ENCODE measurements at places on chromosomes 12 and 14.

DNA sequence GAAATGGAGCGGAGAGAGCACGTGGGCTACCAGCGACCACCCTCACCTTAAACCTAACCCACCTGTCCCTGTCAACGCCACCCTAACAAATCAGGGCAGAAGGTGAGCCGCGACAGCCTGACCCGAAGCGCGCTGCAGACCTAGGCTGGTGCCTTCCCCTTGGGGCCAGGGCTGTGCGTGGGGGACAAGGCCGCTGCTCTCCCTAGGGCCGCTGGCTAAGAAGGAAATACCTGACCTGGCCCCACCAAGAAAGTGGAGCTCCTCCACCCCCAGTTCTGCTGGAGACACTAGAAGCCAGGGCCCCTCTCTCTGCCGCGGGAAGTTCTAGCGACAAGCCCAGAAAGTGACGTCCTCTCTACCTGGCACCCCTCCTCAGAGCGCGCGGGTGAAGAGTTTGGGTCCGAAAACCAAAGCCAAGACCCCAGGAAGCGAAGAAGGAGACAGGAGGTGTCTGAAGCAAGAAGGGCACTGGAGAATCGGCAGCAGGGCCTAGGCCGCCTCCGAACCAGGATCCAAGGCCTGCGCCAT lies 7.5 kb downstream of the SIX1 start:
- no peak for DNase-seq

GRCh38 chr12:100951756-100952155 lies 157.2 kb downstream of the ANO4 start:
- no peak for DNase-seq

GRCh38 chr12:112234303-112234702 lies 108.9 kb downstream of the TRAFD1 start:
- DNase-seq: no peak

- DNase-seq: no peak
Measured at GRCh38 chr12:1360441-1361210, 233.8 kb downstream of the FBXL14 start.

DNA sequence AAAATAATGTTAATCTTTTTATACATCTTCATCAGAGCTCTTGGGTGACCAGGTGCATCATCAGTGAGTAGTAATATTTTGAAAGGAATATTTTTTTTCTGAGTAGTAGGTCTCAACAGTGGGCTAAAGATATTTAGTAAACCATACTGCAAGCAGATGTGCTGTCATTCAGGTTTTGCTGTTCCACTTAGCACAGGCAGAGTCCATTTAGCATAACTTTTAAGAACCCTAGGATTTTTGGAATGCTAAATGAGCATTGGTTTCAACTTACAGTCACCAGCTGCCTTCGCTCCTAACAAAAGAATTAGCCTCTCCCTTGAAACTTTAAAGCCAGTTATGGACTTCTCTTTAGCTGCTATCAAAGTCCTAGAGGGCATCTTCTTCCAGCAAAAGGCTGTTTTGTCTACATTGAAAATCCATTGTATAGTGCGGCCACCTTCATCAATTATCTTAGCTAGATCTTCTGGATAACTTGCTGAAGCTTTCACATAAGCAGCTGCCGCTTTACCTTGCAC lies 24.6 kb downstream of the RIMKLB start:
- no peak for DNase-seq

DNA sequence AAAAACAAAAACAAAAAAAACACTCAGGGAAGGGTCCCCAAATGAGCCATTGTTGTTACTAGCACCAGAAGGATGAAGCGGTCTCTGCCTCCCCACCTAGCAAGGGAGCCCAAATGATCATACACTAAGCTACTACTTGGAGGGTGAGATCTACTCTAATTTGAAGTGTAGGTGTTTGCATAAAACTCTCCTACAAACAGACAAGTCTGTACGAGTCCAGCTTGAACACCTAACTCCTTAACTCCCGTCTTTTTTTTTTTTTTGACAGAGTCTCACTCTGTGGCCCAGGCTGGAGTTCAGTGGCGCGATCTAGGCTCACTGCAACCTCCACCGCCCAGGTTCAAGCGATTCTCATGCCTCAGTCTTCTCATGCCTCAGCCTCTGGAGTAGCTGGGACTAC lies 132.6 kb downstream of the PPM1H start:
- no peak for DNase-seq

GRCh38 chr14:67856827-67857226 lies 37.2 kb downstream of the RAD51B start:
- no peak for DNase-seq

DNA sequence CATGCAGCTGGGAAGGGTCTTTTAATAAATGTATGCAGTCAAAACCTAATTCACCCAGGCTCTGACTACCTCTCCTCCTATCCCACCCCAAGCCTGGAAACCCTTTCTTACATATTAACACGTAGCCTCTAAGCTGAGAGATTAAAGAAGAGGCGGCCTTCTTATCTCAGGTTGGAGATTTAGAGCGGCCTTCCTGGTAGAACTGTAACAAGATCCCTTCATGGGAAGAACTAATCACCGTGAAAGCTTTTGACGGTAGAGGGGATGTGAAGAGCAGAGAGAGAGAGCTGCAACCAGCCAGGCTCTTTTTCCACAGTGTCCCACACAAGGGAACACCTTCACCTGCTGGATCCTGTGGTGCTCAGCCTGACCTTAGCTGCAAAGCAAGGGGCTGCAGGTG lies 367.4 kb downstream of the MED13L start:
- DNase-seq: no peak

DNA sequence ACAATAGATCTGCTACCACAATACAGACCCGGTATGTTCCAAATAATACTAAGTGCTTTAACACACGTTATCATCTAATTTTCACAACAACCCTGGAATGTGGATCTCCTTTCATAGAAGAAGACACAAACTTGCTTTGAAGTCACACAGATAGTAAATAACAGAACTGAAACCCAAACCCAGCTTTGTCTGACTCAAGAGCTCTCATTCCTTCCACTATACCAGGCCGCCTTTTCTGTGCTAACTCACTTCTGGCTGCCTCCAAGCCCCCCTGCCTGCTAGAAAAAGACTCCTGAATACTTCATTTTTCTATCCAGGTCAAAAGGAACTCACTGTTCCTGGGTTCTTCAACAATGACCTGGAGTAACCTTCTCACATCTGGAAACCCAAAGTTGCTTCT lies 37.8 kb downstream of the PRPF40B start:
- no peak for DNase-seq

DNA sequence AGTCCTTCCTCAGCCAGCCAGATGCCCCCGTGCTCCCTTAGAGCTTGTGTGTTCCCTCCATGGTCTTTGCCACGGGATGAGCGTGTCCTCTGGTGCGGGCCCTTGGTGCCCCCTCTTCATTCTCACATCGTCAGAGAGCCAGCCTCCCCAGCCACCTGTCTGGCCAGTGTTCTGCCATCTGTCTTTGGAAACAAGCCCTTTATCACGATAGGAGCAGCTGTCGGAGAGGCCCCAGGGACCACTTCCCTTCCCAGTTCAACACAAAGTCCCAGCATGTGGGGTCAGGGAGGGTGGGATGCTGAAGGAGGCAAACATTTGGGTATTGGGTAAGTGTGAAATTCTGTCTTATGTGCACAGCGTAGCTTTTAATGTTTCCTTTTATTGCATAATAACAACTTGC lies 44.5 kb downstream of the DYNC1H1 start:
- DNase-seq: no peak

- DNase-seq: no peak
Measured at GRCh38 chr12:1213205-1213604, 222.2 kb downstream of the ERC1 start.

GRCh38 chr12:106769546-106769945 lies 4.9 kb upstream of the RIC8B start:
- DNase-seq: no peak

- DNase-seq: no peak
Measured at GRCh38 chr12:100671396-100672074, 98.1 kb downstream of the GAS2L3 start.

- no peak for DNase-seq
Measured at GRCh38 chr12:132886529-132887477, 602 bp downstream of the CHFR start.

DNA sequence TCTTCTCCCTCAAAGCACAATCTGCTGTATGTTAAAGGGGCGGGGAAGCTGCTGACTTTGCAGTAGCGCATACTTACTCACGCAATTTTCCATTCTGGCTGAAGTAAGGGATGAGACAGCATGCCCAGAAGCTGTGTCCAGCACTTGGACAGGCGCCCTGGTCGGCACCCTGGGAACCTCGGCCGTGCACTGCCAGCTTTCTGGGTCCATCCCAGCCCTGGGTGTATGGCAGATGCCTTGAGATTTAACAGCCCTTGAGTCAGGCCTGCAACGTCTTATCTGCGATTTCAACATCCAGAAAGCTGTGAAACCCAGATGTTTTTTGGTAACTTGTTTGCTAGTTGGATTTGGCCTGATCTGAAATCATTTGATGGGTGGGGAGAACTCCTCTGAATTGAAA lies 16.1 kb downstream of the EML1 start:
- no peak for DNase-seq

DNA sequence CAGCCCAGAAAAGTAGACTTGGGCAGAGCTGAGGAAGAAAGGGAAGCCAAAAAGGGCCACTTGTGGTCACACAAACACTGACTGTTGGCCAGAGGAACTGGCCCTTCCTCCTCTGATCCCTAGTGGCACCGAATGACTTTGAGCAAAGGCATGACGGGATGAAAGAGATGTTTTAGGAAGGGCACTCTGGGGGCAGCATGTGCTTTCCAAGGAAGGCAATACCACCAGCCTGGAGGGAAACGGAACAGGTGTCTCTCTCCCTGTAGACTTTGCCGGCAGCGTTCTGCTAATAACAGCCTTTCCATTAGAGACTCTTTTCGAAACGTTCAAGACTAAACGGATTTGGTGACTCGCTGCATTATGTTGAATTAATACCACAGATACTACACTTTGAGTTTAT lies 12.3 kb upstream of the FBXO21 start:
- DNase-seq: no peak

GRCh38 chr14:57847096-57847495 lies 18.8 kb downstream of the SLC35F4 start:
- no peak for DNase-seq

DNA sequence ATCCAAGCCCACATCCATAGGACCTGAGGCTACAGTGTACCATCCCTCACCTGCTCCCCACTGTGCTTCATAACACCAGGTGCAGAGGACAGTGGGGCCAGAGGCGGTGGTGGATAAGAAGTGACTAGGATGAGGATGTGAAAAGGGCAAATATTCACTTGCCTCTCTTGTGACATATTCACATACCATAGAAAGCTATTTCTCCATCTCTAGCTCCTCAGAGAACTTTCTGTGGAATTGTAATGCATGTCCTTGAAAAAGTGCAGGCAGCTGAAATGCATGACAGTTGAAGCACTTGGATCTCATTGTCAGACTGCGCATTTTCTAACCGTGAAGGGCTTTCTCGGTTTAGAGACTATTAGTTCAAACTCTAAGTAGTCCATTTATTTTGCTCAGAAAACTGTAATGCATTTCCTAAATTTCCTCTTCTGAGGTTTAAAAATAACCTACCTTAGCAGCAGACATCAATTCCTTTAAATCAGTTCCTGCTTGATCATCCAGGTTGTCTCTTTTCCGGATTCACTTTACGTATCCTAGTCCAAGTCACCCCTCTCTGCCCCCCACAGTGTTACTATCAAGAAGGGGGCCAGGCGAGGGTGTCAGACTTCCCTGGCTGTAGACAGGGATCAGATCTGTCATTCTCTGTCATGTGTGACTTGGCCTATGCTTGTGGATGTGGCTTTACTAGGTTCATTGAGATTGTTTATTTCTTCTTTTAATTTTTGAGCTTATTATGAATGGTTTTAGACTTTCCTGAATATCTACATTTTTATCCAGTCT lies 984.0 kb upstream of the TMEM132C start:
- DNase-seq: no peak

DNA sequence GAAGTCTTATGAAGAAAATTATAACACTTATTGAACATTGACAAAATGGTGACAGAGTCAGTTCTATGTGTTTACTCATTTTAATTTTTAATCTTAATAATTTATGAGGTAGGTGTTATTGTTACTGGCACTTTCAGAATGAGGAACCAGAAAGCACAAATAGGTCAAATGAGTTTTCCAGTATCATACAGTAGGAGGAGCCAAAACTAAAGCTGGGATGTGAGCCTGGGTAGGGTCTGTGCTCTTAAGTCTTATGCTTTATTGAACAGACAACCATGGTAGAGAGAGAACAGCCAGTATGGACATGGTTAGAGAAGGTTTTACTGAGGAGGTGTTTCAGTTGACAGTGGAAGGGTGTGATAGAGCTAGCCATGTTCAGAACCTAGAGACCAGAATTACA lies 775.7 kb downstream of the TMTC2 start:
- no peak for DNase-seq

DNA sequence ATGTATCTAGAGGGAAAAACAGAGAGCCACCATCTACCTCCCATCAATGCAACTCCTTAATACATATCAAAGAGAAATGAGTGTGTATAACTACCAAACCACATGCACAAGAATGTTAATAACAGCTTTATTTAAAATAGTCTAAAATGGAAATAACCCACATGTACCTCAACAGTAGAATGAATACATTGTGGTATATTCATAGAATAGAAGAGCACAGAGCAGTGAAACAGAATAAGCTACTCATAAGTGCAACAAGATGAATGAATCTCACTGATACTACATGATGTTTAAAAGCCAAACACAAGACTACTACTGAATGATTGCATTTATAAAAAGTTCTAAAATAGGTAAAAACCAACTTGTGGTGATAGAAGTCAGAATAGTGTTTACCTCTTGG lies 232.5 kb downstream of the BTG1 start:
- DNase-seq: no peak

- DNase-seq: no peak
Measured at GRCh38 chr12:44294649-44295048, 458.8 kb downstream of the TMEM117 start.

DNA sequence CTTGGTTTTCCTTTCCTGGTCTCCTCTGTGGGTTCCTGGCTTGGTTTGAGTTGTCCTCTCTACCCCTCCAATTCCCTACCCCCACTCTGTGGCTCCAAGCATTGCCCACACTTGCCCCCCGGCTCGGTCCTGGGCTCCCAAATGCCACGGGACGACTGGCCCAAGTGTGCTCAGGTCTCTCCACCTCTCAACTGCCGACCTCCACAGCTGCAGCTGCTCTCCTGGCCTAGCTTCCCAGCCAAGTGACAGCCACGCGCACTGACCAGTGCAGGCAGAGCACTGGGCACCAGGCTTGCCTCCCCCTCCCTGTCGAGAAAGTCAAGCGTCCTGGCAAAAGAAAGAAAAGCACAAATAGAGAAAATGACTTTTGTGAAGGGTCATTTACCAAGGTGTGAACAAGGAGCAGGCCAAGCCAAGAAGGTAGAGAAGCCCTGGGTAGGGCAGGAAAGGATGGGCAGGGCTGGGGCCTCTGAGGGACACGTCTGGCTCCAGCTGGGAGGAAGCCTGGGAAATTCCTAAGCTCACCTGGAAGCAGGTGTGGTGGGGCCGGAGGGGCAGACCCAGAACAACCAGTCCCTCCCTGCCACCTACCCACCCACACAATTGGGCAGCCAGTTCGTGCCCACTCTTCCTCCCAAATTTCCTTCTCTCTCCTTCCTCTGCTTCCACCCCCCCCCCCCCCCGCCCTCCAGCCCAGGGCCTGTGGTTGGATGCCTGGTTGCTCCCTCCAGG lies 1.8 kb upstream of the CEP170B start:
- no peak for DNase-seq
